Left renal pelvis (tissue), 4 donors: ENCODE measurements at places on chromosomes 2 and 18.
A peak's percentile ranks its signal among the peaks of the same experiment; 100 is the strongest.

DNA sequence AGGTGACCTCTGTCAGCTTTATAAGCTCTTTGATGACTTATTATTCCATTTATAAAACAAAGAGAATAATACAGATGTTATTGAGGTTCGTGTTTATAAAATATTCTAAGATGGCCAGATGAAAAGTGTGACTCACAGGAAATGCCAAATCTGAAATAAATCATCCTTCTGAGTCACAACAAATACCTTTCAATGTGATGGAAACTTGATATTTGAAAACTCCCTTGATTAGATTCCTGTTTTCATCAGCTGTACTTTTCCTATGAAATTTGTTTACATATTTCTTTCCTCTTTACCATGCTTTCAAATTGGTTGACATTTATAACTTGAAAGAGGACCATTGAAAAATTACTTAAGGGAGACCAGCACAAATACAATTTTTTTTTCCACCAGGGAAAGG, 30.6 kb upstream of the PPP1R1C start:
- DNase-seq = no peak

- DNase-seq = no peak
Measured at GRCh38 chr2:212922701-212923100, 228.7 kb downstream of the IKZF2 start.

DNA sequence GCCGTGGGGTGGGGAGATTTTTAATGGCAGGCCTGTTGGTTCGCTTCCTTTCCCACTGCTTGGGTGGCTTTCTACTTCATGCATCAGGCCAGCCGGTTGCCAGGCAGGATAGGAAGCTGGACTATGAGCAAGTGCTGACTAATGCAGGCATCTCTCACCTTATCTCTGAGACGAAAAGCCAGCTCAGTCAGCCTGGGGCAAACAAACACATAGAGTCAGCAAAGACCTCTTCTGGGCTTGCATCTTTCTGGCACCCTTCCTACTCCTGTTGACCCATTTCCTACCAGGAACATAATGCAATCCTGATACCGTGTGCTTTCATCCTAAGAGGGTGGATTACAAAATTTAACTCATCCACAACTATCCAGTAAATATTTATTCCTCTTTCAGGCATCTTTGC, 416.6 kb upstream of the MEX3C start:
- no peak for DNase-seq

DNA sequence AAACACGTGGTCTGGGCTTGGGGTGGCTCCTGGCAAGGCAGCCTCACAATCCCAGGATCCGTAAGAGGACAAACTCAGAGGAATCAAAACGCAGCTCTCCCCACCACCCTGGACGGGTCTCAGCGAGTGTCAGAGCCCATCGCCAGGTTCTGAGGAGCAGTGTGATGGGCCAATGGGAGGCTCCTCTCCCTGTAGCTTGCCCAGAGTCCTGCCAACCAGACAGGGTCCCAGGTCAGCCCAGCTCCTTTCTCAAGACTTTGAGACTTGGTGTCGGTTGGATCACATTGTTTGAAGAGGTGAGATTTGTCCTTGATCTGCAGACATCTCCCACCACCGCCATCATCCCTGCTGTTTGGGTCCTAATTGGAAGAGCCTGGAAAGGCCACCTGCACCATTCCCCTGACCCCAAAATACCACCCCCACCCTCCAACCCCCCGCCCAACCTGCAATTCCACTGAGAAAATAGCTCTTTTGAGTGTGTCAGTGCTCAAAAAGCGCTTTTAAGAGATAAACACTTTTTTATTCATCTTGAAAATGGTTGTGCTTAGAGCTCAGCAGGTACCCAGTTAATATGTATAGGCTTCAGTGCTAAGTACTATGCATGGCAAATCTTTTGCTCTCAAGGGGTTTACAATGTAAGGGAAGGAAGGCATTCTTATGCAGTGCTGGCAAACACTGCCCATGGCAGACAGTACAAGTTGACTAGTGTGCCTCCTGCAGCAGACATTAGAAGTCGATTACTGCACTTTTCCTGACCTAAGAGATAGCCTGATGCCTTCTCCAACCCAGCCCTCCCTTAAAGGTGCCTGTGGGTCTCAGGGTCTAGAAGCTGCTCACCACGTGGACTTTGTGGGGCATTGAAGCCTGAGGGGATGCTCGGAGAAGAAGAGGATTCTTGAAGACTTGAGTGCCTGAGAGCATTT, 50.6 kb downstream of the GLI2 start:
- no peak for DNase-seq

DNA sequence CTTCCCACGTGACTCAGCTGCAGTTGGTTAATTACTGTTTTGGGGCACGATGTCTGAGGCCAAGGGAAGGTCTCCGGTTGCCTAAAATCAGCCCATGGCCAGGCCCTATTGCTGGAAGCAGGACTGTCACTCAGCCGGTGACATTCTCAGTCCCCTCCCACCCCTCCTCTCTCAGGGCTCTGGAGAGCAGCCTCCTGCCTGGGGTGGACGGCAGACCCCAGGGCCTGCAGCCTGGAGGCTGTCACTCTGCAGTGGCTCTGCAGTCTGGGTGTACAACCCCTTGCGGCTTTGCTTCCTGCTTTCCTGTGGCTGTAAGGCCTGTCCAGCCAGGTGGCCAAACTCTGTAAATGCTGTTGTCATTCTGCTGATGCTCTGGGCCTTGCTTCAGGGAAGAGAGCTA, 32.8 kb downstream of the ZBTB7C start:
- no peak for DNase-seq

GRCh38 chr2:172249986-172250385, 147.3 kb upstream of the DLX2 start:
- no peak for DNase-seq

- DNase-seq = no peak
Measured at GRCh38 chr2:152437276-152438108, 102.5 kb downstream of the FMNL2 start.

DNA sequence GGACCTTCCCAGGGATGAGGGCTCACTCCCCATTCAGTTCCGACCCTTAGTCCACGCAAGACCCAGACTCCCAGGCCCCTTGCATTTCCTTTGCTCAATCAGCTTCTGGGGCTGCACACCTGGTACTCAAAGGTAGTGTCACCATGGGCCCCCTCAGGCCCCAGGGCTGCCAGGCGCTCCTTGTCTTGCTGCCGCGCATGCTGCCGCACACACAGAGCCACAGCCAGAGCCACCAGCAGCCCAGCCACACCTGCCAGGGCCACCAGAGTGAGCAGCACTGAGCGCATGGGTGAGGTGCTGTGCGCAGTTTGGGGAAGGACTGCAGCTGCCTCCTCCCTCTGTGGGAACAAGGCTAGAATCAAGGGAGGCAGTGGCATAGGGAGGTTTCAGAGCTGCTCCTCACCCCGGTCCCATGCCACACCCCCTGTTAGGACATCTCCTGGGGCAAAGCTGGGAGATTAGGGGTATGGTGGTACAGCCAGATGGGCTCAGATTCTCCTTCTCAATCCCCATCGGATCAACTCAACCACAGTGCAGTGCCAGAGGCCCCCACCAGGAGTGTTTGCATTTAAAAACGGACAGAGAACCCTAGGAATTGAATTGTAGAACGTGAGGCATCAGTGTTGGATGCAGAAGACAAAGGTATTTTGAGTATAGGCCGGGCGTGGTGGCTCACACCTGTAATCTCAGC, 11.3 kb downstream of the PTPRN start:
- no peak for DNase-seq

DNA sequence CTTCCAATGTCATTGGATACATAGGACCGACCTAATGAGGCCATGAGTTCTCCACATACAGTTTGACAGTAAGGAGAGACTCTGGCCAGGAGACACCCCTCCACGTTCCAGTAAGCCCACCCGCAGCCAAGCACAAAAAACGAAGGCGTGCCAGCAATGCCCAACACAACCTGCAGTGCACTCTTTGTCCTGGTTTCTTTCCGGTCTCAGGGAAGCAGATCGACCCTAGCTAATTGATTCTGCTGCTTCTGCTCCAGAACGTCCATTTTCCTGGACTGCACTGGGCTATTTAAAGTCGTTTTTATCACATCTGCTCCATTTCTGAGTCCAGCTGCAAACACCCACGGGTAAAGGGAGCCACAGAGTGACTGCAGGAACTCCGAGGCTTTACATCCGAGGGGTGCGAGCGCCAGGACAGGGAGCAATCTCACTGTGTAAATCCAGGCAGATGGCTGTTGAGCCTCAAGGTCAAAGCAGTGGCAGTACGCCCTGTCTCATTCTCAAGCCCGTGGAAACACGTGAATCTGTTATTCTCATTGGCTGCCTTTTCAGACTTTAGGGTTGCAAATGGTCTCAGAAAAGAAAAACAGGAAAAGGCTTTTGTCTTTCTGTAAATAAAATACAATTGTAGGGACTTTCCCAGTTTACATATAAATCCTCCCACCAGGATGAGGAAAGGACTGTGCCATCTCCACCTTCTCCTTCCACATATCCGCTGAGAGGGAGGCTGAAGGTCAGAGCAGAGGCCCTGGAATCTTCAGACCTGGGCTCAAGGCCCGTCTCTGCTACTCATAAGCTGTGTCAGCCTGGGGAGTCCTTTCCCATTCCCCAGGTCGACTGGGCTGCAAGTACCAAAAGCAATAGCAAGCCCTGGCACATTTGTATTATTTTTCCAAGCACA, 40.7 kb downstream of the TMEM163 start:
- DNase-seq = no peak

GRCh38 chr2:56770490-56770889, 586.7 kb downstream of the CCDC85A start:
- DNase-seq = no peak

DNA sequence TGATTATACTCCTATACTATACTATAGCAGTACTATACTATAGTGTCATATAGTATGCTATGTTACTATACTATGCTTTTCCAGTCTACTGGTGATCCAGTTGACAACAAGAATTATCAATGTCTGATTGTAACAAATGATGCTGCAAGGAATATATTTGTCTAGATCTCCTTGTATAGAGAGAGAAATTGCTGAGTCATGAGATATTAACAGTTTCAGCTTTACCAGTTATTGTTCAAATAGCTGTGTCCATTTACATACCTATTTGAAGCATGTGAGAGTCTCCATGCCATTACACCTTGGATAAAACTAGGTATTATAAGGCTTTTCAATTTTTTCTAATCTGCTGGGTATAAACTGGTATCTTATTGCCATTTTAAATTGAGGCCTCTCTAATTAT, 136.4 kb upstream of the SKOR2 start:
- no peak for DNase-seq

- no peak for DNase-seq
Measured at GRCh38 chr2:75606761-75607399, 39.7 kb upstream of the MRPL19 start.

GRCh38 chr2:120005834-120006521, 6.9 kb upstream of the EPB41L5 start:
- DNase-seq = no peak

DNA sequence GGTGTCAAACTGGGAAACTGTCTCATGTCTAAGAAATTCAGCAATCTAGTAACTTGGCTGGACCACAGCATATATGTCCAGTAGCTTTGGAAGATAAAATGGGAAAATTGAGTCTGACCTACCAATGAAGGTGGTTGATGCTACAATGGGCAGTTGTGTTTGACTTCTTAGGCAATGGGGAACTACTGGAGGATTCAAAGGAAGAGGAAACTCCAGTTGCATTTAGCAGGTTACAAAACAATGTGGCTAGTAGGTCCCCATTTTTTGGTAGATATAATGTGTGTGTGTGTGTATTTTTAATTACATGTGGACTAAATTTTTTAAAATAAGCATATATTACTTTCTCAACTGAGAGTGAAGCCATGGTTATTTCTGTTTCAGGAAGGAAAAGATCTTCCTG, 427.7 kb downstream of the NBAS start:
- no peak for DNase-seq

GRCh38 chr2:171297956-171298355, 135.8 kb downstream of the METTL8 start:
- DNase-seq = no peak

GRCh38 chr2:189179570-189179950, at the start of gene COL5A2:
TSS of gene COL5A2 (minus strand) at chr2:189179761. CDS start at chr2:189179604, 157 bp downstream.
- peak; percentile 38 for DNase-seq

- no peak for DNase-seq
Measured at GRCh38 chr18:3972291-3972930, 482.7 kb downstream of the DLGAP1 start.

DNA sequence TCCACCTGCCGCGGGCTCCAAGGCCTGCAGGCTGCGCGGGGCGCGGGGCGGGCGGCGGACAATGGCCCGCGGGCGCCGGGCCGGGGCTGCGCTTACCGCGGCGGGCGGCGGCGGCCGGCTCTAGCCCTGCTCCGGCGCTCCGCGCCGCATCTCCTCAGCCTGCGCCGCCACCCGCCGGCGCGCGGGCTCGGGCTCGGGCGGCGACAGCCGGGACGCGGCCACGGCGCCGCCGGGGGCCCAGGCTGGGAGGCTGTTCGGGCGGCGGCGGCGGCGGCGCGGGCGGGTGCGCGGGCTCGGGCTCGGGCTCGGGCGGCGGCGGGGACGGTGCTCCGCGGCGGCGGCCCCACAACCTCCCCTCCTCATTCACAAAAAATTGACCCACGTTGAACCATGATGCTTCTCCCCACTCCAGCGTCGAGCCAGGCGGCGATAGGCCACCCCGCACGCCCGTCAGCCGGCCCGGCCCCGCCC, at the start of gene HDAC4:
Gene HDAC4, minus strand, starts transcription at position 425 of the 471 bp plus-strand sequence. CDS start 48,321 bp downstream, outside the sequence.
- DNase-seq = no peak

DNA sequence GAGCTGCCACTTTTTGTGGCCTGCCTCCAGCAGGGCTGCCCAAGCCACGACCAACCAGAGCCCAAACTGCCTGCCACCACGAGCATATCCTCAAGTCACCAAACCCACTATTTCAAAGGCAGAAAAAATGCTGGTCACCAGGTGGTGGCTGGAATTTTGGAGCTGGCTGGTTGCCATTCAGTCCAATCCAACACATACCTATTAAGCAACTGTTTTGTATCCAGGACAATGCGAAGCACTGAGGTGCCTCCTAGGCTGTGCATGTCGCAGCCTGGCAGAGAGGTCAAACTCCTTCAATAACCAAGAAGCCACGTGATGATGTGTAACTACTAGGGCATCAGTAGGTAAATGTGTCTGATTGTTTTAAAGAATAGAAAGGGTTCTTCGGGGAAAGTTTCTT, 108.3 kb upstream of the PPP1CB start:
- DNase-seq = no peak

- DNase-seq = no peak
Measured at GRCh38 chr2:145750612-145751011, 1230.7 kb upstream of the ZEB2 start.

- DNase-seq = no peak
Measured at GRCh38 chr18:57576316-57576715, 10.2 kb downstream of the FECH start.

DNA sequence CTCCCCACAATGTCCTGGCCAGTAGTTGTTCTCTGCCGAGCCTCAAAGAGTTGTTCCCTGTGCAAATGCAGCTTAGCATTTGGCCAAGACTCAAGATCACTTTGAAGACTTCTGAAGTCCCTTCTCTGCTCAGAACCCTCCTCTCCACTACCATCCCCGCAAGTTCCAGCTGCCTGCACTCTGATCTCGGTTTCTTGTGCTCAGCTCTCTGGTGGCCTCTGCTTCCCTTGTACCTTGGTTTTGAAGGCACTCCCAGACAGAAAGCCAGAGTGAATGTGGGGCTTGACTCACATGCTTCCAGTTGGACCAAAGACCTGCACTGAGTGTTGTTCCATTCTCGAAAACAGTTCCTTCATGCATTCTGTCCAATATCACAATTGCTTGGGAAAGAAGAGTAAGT, 28.6 kb downstream of the CRACDL start:
- no peak for DNase-seq

- no peak for DNase-seq
Measured at GRCh38 chr2:173048897-173049661, 26.6 kb upstream of the MAP3K20 start.
